GM23248 (cell line): ENCODE measurements at places on chromosomes 6 and 20. TPM values are rescaled to one million over a fixed set of nuclear protein-coding genes. Genes with fewer than 3 reads are reported as not detected.
A peak's percentile ranks its signal among the peaks of the same experiment; 100 is the strongest.

DNA sequence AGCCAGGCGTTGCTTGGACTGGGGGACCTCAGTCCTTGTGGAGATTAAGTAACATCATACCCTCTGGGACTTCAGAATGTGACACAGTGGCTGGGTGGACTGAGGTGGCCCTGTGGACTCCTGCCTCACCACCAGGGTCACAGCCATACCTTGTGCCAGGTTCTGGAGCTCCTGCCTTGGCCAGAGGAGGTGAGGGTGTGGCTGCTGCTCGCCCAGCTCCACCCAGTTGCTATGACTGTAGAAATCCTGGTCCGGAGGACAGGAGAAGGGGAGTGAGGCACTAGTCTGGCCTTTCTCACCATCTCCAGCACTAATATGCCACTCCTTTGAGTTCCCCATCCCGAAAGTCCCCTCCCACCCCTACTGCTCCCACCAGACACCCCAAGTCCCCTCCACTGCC is 1.9 kb downstream of the VWA7 start:
- H3K36me3 ChIP-seq: no peaks in the 10 kb centered on the region
- DNase-seq: no peak
- H3K27ac ChIP-seq: no peak overlapping the region

DNA sequence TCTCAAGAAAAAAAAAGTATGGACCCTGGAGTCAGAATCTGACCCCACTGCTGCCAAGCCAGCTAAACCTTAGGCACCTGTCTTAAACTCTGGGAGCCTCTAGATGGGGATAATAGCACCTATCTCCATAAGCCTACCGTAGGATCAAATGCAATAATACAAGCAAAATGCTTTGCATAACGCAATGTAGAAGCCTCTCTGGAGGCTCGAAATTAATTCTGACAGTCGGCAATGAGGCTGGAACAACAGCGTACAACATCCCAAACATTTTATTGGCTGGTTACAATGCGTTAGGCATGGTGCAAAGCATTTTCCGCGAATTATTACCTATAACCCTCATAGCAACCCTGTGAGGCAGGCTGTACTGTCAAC is 521 bp downstream of the CDK5RAP1 start:
- peak overlapping the region; percentile 89 for H3K4me3 ChIP-seq
- DNase-seq: peak; percentile 48
- no peaks in the 10 kb centered on the region for H3K36me3 ChIP-seq
- no peak overlapping the region for H3K27ac ChIP-seq
- no peaks in the 10 kb centered on the region for H3K27me3 ChIP-seq

GRCh38 chr6:81864124-81864523 is 111.6 kb upstream of the TENT5A start:
- no peaks in the 10 kb centered on the region for H3K36me3 ChIP-seq
- H3K27ac ChIP-seq: no peak overlapping the region
- no peak for DNase-seq
- peaks cover 12% of the 10 kb centered on the region for H3K4me1 ChIP-seq
- H3K27me3 ChIP-seq: no peaks in the 10 kb centered on the region
- H3K4me3 ChIP-seq: no peak overlapping the region

DNA sequence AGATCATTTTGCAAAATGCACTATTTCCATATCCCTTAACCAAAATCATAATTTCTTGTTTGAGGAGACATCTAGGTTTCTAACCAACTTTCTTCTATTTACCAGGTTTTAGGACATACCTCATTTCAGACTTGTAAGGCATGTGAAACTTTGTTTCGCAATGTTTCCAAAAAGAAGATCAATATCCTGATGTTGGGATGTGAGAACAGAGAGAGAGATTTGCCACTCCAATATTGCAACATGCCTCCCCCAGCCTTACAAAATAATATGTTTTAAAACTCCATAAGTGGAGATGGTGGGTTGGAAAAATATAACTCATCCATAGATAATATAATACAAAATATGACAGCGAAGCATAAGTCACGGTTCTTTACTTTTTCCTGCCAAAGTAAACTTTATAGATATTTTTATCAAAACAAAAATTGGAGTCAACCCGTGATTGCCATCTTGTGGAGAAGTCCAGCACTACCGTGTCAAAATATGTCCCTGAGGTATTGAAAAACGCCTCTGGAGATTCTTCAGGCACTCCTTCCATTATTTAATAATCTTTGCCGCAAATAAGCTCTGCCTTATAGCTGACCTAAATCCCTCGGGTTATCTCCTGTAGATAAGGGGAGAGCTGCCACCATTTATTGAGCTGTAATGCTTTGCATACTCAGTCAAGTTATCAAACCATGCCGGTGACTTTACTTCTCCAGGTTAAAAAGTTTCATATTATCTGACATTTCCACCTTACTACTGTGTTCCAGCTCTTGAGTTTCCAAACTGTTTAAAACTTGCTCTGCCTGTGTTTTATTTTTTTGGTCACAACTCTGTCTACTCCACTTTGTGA is 534.2 kb downstream of the HACE1 start:
- H3K4me3 ChIP-seq: peak overlapping the region; percentile 41
- H3K27me3 ChIP-seq: no peaks in the 10 kb centered on the region
- H3K27ac ChIP-seq: peak overlapping the region; percentile 46
- H3K36me3 ChIP-seq: no peaks in the 10 kb centered on the region
- H3K4me1 ChIP-seq: peaks cover 18% of the 10 kb centered on the region

- H3K4me1 ChIP-seq: no peaks in the 10 kb centered on the region
- DNase-seq: no peak
- no peak overlapping the region for H3K4me3 ChIP-seq
- no peak overlapping the region for H3K27ac ChIP-seq
Measured at GRCh38 chr6:351867-352289, 39.7 kb upstream of the IRF4 start.

GRCh38 chr6:7673063-7673536 is 52.8 kb upstream of the BMP6 start:
- no peaks in the 10 kb centered on the region for H3K36me3 ChIP-seq
- H3K27ac ChIP-seq: peak overlapping the region; percentile 96
- peak overlapping the region; percentile 73 for H3K4me3 ChIP-seq
- no peaks in the 10 kb centered on the region for H3K27me3 ChIP-seq
- peak; percentile 88 for DNase-seq
- H3K4me1 ChIP-seq: peaks cover 32% of the 10 kb centered on the region

DNA sequence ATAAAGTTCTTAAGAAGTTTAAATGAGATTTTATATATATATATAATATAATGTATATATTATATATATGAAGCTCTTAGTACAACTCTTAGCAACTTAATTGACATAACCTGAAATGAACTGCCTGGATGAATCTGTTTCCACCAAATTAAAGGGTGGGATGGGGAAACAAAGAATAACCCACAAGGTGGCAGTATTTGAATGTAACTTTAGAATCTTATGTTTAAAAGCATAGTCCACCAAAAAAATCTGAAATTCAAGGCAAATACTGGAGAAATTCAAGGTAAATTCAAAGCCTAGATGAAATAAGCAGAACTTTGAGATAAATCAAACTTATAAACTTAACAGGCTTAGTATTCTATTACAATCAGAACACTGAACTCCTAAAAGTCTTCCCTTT is 4.4 kb upstream of the IBTK start:
- DNase-seq: peak; percentile 65
- no peaks in the 10 kb centered on the region for H3K36me3 ChIP-seq
- H3K27ac ChIP-seq: no peak overlapping the region

- H3K4me3 ChIP-seq: no peak overlapping the region
- peaks cover 8% of the 10 kb centered on the region; the same call in 1 of the 2 replicates for H3K4me1 ChIP-seq
- no peaks in the 10 kb centered on the region for H3K27me3 ChIP-seq
- no peaks in the 10 kb centered on the region for H3K36me3 ChIP-seq
- no peak overlapping the region for H3K27ac ChIP-seq
Measured at GRCh38 chr6:138454981-138455706, 44.1 kb downstream of the NHSL1 start.

GRCh38 chr6:30397697-30398096 is 52.7 kb downstream of the RPP21 start:
- no peaks in the 10 kb centered on the region for H3K4me1 ChIP-seq
- H3K27me3 ChIP-seq: peaks cover 32% of the 10 kb centered on the region
- DNase-seq: no peak
- no peak overlapping the region for H3K27ac ChIP-seq

DNA sequence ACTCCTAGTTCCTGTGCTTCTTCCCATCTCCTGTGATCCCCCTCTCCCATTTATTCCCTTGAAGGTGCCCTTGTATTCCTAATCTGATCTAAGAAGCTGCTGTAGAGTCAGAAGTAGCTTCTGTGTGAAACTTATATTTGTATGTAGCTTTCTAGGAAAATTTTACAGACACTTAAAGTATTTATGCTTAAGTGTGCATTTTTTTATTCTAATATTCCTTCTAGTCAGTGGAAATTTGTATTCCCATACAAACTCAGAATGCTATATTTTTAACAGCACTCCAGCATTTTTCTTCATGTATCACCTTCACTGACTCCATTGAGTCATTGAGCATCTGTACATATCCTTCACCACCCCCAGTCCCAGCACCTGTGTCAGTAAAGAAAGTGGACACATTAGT is 12.7 kb downstream of the ZKSCAN8 start:
- no peak for DNase-seq
- H3K36me3 ChIP-seq: peaks cover 72% of the 10 kb centered on the region
- no peaks in the 10 kb centered on the region for H3K27me3 ChIP-seq
- H3K4me1 ChIP-seq: no peaks in the 10 kb centered on the region
- no peak overlapping the region for H3K27ac ChIP-seq
- H3K4me3 ChIP-seq: no peak overlapping the region

- no peak overlapping the region for H3K27ac ChIP-seq
- H3K27me3 ChIP-seq: no peaks in the 10 kb centered on the region
- no peaks in the 10 kb centered on the region for H3K36me3 ChIP-seq
- H3K4me1 ChIP-seq: no peaks in the 10 kb centered on the region
- no peak overlapping the region for H3K4me3 ChIP-seq
Measured at GRCh38 chr6:149440735-149441671, 40.9 kb downstream of the SUMO4 start.

DNA sequence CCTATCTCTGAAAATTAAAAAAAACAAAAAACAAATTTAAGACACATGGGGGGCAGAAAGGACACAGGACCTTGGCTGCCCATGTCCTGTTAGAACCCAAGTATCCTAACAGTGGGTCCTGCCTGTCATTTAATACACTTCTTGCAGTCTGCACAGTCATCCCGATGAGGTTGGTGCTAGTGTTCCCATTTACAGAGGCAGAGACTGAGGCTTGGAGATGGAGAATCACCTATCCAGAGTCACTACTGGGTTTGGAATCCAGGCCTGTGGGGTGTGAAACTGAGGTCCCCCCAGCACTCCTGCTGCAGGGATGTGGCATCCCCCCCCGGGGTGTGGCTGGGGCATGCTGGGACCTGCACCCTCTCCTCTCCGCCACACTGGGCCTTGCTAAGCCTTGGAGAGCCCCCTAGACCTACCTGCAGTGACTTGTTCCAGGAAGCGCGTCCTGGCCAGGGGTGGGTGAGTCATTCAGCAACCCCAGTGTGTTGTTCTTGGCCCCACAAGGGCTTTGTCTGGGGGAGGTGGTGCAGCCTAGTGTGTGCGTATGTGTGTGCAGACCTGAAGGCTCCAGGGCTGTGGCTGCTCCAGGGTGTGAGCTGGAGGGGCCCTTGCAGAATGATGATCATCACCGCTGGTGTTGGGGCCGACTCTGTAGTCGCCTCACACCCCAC is 49.7 kb downstream of the BCAS4 start:
- no peak overlapping the region for H3K4me3 ChIP-seq
- H3K27ac ChIP-seq: no peak overlapping the region
- no peaks in the 10 kb centered on the region for H3K27me3 ChIP-seq
- no peaks in the 10 kb centered on the region for H3K4me1 ChIP-seq
- no peaks in the 10 kb centered on the region for H3K36me3 ChIP-seq

GRCh38 chr20:49984426-49985153 is 1.8 kb downstream of the SNAI1 start:
- H3K36me3 ChIP-seq: no peaks in the 10 kb centered on the region; the same call in 1 of the 2 replicates
- H3K4me1 ChIP-seq: peaks cover 55% of the 10 kb centered on the region
- H3K4me3 ChIP-seq: peak overlapping the region; percentile 88
- no peaks in the 10 kb centered on the region for H3K27me3 ChIP-seq
- peak overlapping the region; percentile 89 for H3K27ac ChIP-seq
- DNase-seq: peak; percentile 33

DNA sequence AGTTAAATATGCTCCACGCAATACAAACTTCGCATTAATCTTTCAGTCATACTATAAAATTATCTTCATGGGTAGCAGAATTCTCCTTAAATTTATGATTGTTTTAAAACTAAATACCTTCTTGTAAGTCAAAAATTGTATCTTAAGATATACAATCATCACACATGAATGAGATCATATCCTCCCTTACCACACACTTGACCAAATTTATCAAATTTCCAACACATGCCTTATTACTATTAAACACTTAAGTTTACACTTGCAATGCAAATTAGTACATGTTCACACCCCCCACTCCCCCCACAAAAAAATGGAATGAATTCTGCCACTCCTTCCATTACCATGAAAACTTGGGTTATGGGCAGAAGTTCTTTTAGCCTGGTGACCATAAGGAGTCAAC is 13.8 kb downstream of the RANBP9 start:
- peak overlapping the region; percentile 84; the same call in 1 of the 2 replicates for H3K27ac ChIP-seq
- no peaks in the 10 kb centered on the region for H3K36me3 ChIP-seq
- DNase-seq: peak; percentile 18
- H3K4me1 ChIP-seq: peaks cover 47% of the 10 kb centered on the region

DNA sequence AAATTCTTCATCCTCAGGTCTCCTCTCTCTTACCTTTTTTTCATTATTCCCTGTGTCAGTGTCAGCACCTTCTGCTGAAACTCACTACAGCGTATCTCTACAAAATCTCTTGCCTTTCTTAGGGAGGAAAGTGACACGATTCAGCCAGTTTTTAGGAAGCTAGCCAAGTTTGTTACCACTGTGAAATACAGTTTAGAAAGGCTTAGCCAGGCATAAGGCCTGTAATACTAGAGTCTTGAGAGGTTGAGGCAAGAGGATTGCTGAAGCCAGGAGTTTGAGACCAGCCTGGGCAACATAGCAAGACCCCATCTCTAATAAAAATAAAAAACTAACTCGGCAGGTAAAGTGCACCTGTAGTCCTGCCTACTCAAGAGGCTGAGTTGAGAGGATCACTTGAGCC is 16.7 kb downstream of the TAB2 start:
- H3K27me3 ChIP-seq: no peaks in the 10 kb centered on the region
- H3K4me1 ChIP-seq: peaks cover 68% of the 10 kb centered on the region
- no peak overlapping the region for H3K4me3 ChIP-seq
- H3K27ac ChIP-seq: peak overlapping the region; percentile 43

- no peaks in the 10 kb centered on the region for H3K36me3 ChIP-seq
- no peak overlapping the region for H3K27ac ChIP-seq
- DNase-seq: no peak
- no peak overlapping the region for H3K4me3 ChIP-seq
Measured at GRCh38 chr20:9627219-9627618, 112.8 kb downstream of the LAMP5 start.

DNA sequence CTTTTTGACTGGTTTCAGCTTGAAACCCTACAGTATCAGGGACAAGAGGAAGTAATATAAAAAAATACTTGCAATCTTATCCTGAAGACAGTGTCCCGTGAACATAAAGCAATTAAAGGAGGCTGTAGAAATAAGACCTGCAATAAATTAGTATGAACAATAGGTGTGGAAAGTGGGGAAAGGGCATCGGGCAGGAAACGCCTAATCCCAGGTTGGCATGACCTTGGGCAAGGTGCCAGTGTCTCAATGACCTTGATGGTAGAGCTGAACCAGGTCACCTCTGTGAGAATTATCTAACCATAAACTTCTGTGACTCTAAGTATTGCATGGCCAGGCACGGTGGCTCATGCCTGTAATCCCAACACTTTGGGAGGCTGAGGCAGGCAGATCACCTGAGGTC is 115.2 kb downstream of the LY86 start:
- no peaks in the 10 kb centered on the region for H3K36me3 ChIP-seq
- no peak for DNase-seq
- no peak overlapping the region for H3K27ac ChIP-seq
- H3K4me1 ChIP-seq: peaks cover 14% of the 10 kb centered on the region
- no peak overlapping the region for H3K4me3 ChIP-seq

The PRRT1 gene
- total RNA-seq: 1.2 TPM in 1 of 2 replicates, not detected in the other

The TREM2 gene
- total RNA-seq: not detected in 2 replicates

The HSPA1A gene
- 86.1 and 107 TPM in 2 replicates for total RNA-seq
